ENCODE measurements at places on chromosomes 2 and 18.

GRCh38 chr2:232129483-232129882 is 168.0 kb downstream of the DIS3L2 start:
- DNase-seq: no peak

GRCh38 chr2:105324732-105325131 is 4.8 kb downstream of the TGFBRAP1 start:
- DNase-seq: peak; percentile 66

- DNase-seq: no peak
These were observed 395.1 kb upstream of the CDH19 start for GRCh38 chr18:66999003-66999402.

GRCh38 chr18:75802681-75803080 is 375.2 kb upstream of the SMIM21 start:
- no peak for DNase-seq

All from H54 (cell line).